ENCODE measurements at places on chromosomes 7 and 10.

DNA sequence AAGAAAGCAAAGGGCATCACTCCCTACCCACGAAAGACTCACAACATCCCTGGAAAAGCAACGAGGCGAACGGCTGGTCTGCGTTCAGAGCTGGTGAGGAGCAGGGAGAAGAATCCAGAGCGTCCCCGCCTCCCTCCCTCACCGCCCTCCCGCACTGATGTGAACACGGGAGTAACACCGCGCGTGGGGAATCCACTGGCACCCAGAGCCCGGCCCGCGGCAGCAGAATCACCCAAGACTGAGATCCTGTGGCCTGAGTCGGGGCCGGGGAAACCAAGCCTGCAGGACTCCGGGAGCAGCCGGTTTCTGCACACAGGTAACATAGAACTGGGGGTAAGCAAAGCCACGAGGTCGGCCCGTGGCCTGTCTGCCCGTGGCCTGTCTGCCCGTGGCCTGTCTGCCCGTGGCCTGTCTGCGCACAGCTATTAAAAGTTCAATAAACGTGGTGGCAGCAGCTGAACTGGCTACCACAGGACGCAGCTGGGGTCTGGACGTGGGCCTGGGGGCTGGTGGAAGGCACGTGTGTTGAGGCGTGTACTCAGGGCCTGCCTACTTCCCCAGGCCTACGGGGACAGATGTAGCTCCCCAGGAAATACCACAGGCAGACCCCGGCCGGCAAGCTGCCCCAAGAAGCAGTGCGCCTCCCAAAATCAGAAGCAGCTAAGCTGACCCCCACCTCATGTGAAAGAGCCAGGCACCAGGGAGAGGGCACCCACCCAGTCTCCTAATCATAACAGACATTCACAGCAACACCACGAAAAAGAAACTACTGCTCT, 23.0 kb downstream of the DIP2C start:
- DNase-seq: no peak

DNA sequence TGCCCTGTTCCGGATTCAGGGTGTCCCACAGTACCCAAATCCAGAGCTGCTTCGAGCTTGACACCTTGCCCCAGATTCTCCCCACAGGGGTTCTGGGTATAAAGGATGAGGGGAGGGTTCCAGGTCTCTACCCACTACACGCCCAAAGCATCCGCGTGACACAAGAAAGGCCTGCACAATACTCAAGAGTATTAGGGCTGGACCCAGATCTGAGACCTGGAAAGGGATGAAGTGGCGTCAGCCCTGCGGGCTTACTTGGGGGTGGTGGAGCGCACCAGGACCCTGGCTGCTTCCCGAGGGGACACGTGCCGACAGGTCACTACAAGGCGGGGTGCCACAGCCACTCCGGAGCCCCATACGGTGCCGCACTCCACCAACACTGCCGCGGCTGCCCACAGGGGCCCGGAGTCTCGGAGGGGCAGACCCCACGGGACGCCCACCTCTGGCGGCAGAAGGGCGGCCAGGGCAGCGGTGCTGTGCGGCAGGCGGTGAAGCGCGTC, 1.3 kb downstream of the TYSND1 start:
- no peak for DNase-seq

GRCh38 chr7:50795253-50795652, 12.6 kb upstream of the GRB10 start:
- DNase-seq: no peak

DNA sequence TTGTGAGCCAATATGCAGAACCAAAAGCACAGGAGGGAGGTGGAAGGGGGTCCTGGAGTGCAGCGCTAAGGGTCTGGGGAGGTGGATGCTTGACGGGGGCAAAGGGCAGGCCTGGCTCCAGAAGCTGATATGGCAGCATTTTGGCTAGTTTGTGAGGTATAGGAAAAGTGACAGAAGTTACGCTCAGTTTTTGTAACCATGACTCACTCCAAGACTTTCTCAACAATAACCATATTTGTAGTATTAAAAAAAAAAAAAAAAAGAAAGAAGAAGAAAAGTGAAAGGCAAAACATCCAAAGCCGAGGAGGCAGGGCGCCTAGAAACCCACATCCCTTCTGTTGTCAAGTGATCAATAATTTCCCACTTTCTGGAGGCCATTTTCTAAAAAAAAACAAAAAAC, 92.3 kb downstream of the RNF216 start:
- DNase-seq: peak; percentile 59

GRCh38 chr10:108180878-108181277, 1016.4 kb upstream of the SORCS1 start:
- no peak for DNase-seq

GRCh38 chr10:11045995-11046775, 28.5 kb downstream of the CELF2 start:
- no peak for DNase-seq

DNA sequence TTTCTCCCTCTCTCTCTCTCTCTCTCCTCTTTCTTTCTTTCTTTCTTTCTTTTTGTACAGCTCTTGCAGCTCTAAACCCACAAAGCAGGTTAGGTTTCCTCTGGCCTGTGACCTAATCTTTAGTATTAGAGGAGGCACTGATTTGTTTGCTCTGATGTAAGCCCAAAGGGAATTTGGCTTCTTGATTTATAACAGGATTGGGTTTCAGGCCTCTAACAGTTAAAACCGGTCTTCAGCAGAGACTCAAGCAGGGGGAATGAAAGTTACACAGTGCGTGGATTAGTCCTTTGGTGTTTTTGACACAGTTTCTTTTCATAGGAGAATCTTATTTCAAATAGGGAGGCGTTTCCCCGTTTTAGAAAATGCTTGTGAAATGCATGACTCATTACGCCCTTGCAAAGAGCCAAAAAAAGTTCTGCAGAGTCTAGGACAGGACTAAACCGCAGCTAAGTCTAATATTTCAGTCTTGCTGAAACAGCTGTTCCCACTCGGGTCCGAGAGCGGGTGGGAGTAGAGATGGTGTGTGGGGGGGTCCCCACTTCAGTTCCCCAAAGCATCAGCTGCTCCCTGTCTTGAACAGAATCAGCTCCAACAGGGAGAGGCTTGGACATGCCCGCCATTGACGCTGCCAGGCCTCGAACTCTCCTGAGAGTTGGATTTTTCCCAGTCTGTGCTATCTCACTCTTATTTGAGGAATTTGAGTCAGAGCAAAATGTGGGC, 296.5 kb upstream of the PITRM1 start:
- no peak for DNase-seq

DNA sequence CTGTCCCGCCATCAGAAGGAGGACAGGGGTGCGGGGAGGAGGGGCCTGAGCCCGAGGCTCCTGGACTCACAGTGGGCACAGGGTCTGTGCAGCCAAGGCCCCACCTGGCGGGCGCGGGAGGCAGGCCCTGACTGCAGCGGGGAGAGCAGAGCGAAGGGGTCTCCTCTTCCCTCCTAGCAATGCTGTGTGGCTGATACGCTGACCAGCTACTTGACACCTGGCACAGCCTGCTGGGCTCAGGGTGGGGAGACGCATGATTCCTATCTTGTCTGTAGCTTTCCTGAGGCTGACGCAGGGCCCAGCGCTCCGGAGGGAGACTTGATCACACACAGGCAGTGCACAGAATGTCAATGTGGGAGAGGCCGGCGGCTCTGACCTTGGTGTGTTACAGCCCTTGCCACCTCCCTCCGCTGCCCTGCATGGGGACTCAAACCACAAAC, 174.9 kb downstream of the ELFN1 start:
- DNase-seq: no peak

DNA sequence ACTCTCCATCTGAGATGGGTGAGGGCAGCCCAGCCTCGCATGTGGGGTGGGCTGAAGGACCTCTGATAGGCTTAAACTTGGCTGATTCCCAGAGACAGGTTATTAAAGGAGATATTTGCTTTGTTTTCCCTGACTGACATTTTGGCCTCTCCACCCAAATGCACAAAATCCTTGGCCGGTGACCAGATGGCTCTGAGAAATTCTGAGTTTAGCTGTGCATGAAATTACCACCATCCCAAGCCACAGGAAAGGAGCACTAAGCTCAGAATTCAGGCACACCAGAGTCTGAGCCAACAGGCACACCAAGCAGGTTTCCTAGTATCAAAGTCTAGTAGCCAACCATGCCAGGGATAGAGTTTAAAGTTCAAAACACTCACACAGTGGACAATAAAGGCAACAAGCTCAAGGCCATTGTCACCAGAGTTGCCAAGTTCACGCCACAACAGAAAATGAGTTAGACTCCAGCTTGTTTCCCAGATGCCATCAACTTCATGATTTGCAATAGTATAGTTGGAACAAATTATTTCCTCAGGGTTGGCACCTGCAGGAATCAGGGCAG, 387.6 kb downstream of the KCNMA1 start:
- no peak for DNase-seq

DNA sequence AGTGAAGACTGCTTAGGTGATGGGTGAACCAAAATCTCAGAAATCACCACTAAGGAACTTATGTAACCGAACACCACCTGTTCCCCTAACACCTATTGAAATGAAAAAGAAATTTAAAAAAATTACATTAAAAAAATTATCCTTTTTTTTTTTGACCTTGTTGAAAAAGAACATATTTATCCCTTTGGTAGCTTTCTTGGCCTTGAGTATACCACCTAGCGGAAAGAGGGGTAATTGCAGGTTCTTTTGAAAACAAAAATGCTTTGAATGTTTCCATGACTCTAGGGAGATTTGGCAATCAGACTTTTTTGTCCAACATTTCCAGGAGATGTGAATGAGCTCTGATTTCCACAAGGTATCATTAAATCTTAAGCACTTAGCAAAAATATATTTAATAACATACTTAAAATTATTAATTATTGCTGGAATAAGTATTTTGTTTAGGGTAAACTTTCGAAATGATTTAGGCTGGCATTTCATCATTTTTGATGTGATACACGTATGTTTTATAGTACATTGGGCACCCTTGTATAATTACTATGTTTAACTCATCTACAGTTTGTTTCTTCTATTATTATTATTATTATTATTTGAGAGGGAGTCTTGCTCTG, 47.0 kb upstream of the ELMO1 start:
- no peak for DNase-seq

- DNase-seq: no peak
These were observed 59.4 kb upstream of the ZNF438 start for GRCh38 chr10:31090894-31091607.

DNA sequence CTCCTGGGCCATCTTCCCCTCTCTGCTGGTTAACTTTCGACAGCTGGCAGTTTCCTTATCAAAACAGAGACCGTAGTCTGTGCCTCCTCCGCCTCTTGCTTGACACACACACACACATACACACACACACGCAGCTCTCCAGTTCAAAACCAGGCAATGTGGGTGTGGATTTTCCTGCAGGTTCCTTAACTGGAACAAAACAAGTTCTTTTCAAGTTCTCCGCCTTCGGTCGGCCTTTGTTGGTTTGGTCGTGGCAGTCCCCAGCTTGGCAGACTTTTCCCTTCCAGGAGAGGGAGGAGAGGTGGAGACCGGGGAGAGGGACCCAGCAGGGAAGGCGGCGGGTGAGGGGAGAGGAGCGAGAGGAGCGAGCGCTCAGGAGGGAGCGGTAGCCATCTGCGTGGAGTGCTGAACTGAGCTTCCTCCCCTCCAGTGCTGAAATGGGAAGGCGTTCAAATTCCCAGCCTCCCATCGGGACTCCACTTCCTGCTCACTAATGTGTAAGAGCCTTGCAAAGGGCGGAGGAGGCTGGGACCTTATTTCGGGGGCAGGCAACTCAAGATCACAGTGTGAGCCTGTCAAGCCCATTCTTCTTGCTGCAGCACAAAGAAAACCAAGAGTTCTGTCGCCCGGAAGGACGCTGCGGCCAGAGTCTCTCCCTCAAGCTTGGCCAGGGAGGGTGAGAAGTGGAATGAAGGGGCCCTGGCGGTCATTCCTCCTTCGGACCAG, 120.6 kb downstream of the PRPF18 start:
- DNase-seq: no peak
